ENCODE measurements at places on chromosomes 6 and 20.

GRCh38 chr20:53901497-53902096 is 168.8 kb downstream of the BCAS1 start:
- DNase-seq: no peak

- DNase-seq: no peak
Observed at GRCh38 chr6:132659082-132659481, at the start of gene TAAR1. Gene TAAR1, minus strand, starts transcription at chr6:132659182. Its CDS starts 13,179 bp downstream, at chr6:132646003.

DNA sequence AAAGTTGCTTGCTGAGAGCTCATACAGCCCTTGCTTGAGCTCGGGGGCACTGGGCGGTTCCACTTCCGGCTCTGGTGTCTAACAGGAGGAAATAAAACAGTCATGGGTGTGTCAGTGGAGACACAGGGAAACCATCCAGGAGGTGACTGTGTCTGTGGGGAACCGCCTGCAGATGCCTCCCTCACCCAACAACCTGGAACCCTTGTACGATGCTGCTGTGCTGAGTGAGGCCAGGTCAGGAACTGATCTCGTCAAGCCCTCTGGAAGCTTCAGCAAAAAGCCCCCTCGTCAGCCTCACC is 15.5 kb downstream of the TXNDC5 start:
- DNase-seq: no peak

DNA sequence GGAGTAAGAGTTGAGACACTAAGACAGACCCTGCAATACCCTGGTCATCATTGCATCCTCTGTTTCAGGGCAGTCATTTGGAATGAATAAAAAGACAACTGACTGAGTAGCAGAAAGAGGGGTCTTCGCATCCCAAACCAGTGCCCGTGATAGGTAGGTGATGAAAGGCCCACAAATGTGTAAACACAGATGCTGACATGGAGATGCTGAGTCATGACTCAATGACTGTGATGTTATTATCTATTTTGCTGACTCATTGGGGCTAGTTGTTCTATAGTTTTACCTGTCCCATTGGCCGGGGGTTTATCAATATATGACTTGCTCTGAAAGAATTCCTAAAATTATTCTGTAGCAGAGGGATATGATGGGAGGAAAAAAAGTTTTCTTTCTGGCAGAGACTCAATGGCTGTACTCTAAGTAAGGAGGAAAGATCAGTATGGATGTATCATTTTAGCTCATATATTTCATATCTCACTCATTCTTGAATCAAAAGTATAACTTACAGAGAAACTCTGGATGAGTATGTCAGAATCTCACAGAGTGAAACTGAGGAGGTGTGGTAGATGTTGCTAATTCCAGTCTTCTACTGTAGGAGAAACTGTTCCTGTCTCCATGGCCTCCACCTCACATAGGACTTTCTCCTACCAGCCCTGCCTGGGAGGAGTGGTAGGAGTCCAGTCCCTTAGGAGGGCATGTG is 119.9 kb upstream of the PREP start:
- no peak for DNase-seq

DNA sequence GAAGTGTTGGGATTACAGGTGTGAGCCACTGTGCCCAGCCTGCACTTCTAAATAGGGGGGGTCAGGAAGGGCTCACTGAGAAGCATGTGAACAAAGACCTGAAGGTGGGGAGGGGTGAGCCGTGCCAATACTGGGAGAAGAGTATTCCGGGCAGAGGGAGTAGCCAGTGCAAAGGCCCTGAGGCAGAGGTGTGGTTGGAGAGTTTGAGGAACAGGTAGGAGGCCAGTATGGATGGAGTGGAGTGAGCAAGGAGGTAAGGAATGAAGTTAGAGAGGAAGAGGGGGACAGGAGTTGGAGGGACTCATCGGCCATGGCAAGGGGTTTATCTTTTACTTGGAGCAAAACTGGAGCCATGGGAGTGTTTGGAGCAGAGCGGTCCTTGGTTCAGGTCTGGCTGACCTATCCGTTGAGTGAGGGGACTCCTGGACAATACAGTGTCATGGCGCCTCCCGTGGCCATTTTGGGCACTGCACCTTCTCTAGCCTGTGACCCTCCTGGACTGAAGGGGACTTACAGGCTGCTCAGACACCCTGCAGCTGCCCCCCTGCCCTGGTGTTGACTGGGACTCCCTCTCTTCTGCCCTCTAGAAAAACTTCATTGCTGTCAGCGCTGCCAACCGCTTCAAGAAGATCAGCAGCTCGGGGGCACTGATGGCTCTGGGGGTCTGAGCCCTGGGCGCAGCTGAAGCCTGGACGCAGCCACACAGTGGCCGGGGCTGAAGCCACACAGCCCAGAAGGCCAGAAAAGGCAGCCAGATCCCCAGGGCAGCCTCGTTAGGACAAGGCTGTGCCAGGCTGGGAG is 12.1 kb downstream of the FOXS1 start:
- DNase-seq: peak; percentile 41

DNA sequence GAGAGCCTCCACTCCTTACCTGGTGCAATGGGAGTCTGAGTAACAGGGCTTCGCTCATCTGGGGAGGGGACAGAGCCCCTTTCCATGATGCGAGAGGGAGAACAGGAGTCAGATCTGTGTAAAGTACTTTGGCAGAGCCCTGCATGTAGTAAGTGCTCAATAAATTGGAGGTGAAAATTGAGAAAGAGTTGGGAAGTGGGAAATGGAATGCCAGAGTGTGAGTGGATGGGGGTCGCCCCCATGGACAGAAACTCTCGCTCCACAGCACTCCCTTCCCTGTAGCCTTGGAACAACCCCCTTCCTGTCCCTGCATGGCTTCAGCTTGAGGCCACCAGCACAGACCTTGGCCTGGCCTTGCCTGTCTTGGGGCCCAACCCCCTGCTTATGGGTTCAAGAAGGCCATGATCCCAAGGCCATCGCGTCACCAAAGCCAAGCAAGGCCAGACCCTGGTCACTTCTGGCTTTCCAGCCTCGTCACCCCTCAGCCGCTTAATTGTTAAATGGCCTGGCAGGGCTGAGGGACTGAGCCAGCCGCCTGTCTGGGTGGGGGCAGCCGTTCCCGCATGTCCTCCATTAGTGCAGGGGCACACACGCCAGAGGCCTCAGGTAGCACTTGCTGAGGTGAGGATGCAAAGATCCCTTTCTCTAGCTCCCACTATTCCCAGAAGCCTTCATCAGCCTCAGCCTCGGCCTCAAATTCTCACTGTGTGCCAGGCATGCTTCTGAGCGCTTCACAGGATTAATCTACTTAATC is 93.7 kb upstream of the PTPN1 start:
- DNase-seq: no peak

- no peak for DNase-seq
Observed at GRCh38 chr20:58407966-58408557, 19.0 kb downstream of the VAPB start.

DNA sequence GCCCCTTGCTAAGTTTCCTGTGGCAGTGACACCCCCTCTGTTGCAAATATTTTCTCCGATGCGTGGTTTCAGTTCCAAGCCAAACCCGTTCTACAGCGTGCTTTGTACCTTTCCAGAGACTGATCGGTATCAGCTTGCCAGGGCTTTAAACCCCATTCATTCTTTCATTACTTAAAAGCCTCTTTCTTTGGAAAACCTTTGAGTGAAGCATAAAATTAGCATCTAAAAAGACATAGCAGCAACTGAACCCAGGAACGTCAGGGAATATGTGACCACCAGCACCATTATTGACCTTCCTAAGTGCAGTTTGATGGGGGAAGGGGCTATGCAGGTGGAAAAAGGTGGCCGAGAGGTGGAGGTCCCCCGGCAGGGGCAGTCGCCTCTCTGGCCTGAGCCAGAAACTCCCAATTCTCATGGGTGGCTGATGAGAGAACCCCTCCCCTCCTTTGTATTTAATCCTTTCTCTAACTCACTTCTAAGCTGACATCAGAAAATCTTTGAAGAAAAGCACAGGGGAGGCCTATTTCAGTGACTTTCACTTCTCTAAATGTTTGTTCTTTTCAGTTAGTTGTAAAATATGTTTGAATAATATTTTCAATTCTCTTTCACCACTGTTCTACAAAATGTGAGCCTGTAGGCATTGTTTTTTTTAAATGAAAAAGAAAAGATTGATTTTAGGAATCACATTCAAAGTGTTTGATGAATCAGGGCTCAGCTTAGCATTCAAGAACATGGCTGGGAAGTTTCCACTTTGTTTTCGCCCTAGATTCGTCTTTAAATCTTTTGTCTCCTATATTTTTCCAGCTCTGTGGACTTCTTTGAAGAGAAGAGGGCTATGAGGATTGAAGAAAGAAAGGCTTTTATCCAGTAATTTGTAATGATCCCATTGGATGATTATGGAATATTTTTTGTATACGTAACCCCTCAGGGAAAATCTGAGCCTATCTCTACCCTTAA is 89.2 kb downstream of the RSPH3 start:
- no peak for DNase-seq

DNA sequence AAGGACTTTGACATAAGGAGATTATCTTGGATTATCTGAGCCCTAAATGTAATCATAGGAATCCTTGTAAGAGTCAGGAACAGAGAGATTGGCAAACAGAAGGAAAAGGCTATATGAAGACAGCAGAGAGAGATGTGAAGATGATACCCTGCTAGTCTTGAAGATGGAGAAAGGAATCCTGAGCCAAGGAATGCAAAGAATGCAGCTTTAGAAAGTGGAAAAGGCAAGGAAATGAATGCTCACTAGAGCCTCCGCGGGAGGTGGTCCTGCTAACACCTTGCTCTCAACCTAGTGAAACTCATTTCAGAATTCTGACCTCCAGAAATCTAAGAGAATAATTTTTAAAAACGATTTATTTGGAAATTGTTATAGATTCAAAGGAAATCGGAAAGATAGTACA is 117.1 kb downstream of the TBXT start:
- no peak for DNase-seq

GRCh38 chr6:89681983-89682564 is 43.5 kb upstream of the LYRM2 start:
- DNase-seq: no peak

- DNase-seq: no peak
Observed at GRCh38 chr6:2215342-2215741, 30.1 kb downstream of the GMDS start.

- no peak for DNase-seq
Observed at GRCh38 chr6:115613488-115613887, 447.2 kb downstream of the FRK start.

DNA sequence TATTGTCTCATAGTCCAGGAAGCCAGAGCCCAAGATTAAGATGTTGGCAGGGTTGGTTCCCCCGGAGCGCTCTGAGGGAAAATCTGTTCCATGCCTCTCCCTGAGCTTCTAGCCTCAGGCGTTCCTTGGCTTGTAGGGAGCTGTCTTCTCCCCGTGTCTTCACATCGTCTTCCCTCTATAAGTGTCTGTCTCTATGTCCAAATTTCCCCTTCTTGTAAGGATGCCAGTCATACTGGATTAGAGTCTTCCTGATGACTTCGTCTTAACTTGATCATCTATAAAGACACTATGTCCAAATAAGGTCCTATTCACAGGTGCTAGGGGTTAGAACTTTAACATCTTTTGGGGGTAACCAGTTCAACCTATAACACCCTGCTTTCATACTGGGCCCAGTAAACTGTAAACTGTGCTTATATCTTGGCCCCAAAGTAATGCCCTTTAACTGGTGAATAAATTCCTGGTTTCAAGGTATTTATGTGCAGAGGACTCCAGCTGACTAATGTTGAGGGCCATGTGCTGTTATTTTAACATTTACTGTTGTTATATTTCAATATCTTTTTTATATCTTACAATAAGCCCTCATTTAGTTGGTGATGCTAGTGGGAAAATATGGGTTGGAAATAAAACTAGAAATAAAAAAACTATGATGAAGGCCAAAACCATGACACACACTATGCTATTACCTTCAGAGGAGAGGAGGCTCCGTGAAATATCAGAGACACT is 101.7 kb upstream of the IYD start:
- DNase-seq: no peak

DNA sequence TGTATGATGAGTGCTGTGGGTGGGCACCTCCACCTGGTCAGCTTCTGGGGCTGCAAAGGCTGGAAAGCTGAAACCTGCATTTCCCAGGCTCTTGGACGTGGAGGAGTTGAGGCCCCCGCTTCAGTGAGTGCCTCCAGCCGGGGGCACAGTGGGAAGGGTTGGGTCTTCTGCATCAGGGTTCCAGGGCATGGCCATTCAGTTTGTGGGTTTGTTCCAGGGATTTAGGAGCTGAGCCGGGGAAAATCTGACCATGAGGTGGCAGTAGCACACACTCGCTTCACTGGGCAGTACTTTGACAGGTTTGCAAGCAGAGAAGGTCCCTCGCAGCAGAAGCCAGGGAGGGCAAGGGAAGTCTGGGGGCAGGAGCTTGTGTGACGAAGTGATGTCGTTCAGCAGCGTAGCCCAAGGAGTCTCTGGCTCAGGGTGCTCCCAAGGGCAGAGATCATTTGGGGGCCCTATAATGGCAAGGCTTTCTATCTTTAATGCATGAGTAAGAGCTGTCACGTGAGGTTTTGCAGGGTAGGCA is 69.5 kb upstream of the SULF2 start:
- DNase-seq: no peak

- no peak for DNase-seq
Observed at GRCh38 chr6:113833537-113833936, 23.6 kb upstream of the MARCKS start.

DNA sequence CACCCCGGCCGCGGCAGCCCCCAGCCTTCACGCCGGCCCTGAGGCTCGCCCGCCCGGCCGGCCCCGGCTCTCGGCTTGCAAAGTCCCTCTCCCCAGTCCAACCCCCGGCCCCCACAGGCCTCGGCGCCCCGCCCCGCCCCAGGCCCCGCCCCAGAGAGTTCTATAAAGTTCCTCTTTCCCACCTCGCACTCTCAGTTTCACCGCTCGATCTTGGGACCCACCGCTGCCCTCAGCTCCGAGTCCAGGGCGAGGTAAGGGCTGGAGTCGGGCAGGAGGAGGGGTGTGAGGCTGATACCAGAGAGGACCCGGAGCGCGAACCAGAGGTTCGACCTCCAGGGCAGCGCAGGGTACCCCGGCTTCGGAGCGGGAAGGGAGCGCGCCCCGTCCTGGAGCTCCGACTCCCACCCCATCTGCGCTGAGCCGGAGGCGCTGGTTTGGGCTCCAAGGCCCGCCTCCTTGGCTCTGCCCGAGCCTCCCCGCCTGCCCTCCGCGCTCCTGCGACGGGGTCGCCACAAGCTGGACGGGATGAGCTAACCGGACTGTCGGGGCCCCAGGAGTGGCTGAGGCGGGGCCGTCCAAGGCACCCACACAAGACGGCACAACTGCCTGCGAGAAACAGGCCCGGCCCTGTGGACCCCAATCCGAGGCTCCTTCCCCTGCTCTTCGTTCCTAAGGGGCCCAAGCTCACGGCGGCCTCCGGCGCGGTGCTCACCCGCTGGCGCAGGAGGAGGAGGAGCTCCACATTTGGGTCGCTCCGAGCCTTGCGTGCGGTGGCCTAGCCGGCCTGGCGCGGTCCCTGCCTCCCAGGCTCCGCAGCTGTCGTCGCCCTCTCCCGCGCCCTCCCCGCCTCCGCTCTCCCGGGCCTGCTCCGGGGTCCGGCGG is at the start of gene IRF4:
Gene IRF4, plus strand, starts transcription at position 194 of the 882 bp plus-strand sequence. CDS start 1,401 bp downstream, outside the sequence.
- DNase-seq: peak; percentile 28
